ENCODE measurements at places on chromosomes 13 and 19. TPM values are rescaled to one million over a fixed set of nuclear protein-coding genes. Genes with fewer than 3 reads are reported as not detected.

Gene CBLC
- total RNA-seq, result not detected

Gene JUND
- total RNA-seq, result 14.2 TPM

Gene AZU1
- total RNA-seq, result not detected

Gene QPCTL
- 7.8 TPM for total RNA-seq

DNA sequence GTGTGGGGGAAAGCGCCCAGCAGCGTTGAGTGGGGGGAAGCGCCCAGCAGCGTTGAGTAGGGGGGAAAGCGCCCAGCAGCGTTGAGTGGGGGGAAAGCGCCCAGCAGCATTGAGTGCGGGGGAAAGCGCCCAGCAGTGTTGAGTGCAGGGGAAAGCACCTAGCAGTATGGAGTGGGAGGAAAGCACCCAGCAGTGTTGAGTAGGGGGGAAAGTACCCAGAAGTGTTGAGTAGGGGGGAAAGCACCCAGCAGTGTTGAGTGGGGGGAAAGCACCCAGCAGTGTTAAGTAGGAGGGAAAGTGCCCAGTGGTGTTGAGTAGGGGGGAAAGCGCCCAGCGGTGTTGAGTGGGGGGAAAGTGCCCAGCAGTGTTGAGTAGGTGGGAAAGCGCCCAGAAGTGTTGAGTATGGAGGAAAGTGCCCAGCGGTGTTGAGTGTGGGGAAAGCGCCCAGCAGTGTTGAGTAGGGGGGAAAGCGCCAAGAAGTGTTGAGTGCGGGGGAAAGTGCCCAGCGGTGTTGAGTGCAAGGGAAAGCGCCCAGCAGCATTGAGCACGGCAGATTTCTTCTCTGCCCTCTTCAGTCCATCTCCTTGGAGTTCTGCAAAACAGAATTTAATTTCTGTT, 138.4 kb downstream of the ATP11A start:
- DNase-seq, result no peak

- DNase-seq, result no peak
Observed at GRCh38 chr19:4937060-4937459, 27.8 kb downstream of the UHRF1 start.

GRCh38 chr13:56166864-56167263, 973.9 kb upstream of the PRR20A start:
- DNase-seq, result no peak

DNA sequence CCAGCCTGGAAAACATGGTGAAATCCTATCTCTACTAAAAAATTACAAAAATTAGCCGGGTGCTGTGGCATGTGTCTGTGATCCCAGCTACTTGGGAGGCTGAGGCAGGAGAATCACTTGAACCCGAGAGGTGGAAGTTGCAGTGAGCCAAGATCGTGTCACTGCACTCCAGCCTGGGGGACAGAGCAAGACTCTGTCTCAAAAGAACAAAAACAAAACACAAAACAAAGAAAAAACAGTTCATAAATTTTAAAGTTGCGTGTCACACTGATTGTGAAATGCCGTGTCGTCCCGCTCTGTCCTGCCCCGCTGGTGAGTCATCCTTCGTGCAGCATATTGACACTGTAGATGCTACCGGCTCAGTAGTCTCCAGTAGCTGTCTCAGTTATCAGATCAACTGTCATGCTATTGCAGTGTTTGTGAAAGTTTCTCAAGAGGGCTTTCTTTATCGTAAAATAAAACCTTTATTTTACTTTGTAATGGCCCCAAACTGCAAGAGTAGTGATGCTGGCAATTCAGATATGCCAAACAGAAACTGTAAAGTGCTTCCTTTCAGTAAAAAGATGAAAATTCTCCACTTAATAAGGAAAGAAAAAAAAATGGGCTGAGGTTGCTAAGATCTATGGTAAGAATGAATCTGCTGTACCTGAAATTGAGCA, 36.4 kb upstream of the IGFL1 start:
- DNase-seq, result peak; percentile 51

GRCh38 chr19:51470966-51471365, 7.4 kb upstream of the CEACAM18 start:
- DNase-seq, result no peak

DNA sequence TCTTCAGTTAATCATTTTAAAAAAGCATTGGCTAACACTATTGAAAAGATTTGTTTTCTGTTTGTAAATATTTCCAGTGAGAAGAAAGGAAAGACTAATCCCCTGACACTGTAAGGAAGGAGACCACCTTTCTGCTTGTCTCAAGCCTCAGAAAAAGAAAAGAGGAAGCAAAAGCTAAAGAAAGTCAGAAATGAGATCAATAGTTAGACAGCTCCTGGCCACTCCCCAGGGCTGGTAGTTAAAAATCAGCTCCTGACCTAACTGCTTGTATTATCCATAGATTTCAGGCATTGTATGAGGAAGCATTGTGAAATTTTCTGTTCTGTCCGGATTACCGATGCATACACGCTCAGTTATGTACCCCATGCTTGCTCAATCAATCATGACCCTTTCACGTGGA, 76.6 kb downstream of the ZNF486 start:
- no peak for DNase-seq

Data from IMR-90 (cell line).